ENCODE measurements at places on chromosomes 3 and 15.

DNA sequence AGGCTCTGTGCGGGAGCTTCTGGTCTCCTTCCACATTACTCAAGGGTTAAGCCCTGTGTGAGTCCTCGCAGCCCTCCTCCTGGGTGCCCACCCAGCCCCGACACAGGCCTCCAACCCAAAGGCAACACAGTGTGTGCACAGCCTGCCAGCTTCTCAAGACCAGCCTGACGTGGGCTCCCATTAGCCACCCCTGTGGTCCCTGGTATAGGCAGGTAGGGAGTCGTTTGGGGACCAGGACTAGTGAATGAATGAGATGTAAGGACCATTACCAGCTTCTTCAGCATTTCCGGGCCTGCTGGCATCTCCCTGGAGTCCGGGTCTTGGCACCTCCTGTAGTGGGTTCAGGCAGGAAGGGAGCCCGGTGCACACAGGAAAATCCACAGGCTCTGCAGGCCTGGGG, 20.2 kb upstream of the PLXNA1 start:
- no peak for DNase-seq

DNA sequence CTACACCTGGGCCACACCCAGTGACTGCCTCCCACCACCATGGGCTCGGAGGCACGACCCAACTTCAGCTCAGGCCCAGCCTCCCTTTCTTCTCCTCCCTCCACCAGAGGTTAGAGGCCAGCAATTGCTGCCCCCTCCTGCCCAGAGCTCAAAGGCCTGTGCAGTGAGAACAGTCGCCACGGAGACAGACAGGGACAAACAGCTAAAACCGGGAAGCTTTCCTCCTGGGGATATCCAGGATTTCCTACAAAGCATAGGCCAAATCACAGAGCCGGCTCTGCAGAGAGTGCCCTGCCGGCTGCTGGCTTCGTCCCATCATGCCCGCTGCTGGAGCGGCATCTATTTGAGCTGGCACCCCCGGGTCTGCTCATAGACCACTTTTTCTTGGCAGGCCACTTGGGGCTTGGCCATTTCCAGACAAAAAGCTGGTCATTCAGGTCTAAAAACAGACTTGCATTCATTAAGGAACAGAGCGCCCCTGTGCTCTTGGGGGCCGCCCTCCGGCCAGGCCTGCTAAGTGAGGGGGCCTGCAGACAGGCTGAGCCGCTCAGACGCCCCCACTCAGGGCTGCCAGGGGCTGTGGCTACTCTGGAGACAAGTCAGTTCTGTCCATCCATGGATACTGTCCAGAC, 17.5 kb downstream of the GRAMD2A start:
- peak; percentile 60 for DNase-seq

DNA sequence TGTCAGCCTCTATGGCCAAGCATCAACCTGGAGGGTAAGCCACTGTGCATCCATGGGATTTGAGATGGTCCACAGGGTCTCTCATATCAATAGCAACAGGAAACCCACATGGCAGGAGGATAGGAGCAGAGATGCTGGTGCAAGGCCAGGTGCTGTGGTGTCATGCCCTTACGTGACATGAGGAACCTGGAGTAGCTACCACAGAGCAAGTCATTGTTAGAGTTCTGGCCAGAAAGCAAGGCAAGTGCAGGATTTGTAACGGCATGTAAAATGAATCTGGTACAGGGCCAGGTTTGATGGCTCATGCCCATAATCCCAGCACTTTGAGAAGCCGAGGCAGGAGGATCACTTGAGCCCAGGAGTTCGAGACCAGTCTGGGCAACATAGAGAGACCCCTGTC, 14.8 kb upstream of the ZNF774 start:
- DNase-seq: no peak

- no peak for DNase-seq
These were observed 69.6 kb downstream of the EEFSEC start for GRCh38 chr3:128222796-128223385.

DNA sequence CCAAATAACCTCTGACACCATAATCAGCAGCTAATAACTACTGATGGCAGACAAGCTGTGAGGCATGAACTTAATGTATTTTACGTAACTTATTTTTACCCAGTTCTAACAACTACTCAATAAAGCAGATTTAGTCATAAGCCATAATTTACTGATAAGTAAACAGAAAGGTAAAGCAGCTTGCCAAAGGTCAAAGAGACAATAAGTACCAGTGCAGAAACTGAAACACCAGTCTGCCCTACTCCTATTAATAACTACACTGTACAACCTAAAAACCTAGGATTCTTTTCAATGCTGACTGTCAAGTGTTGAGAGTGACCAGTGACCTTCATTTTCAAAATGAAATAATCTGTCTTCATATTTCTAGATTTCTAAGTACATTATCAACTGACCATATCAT, 152.2 kb downstream of the NR2E3 start:
- DNase-seq: no peak

GRCh38 chr3:93904568-93904967, 69.1 kb downstream of the PROS1 start:
- no peak for DNase-seq

GRCh38 chr3:177491296-177492032, 294.2 kb upstream of the TBL1XR1 start:
- DNase-seq: peak; percentile 99

All from foreskin melanocyte (primary cell).